Fibroblast of gingiva (primary cell): ENCODE measurements at places on chromosomes 3 and 15.

- DNase-seq, result no peak
These were observed 63.2 kb upstream of the MAGI1 start for GRCh38 chr3:66101901-66102300.

GRCh38 chr3:51580418-51580817 is 41.9 kb downstream of the RAD54L2 start:
- no peak for DNase-seq

DNA sequence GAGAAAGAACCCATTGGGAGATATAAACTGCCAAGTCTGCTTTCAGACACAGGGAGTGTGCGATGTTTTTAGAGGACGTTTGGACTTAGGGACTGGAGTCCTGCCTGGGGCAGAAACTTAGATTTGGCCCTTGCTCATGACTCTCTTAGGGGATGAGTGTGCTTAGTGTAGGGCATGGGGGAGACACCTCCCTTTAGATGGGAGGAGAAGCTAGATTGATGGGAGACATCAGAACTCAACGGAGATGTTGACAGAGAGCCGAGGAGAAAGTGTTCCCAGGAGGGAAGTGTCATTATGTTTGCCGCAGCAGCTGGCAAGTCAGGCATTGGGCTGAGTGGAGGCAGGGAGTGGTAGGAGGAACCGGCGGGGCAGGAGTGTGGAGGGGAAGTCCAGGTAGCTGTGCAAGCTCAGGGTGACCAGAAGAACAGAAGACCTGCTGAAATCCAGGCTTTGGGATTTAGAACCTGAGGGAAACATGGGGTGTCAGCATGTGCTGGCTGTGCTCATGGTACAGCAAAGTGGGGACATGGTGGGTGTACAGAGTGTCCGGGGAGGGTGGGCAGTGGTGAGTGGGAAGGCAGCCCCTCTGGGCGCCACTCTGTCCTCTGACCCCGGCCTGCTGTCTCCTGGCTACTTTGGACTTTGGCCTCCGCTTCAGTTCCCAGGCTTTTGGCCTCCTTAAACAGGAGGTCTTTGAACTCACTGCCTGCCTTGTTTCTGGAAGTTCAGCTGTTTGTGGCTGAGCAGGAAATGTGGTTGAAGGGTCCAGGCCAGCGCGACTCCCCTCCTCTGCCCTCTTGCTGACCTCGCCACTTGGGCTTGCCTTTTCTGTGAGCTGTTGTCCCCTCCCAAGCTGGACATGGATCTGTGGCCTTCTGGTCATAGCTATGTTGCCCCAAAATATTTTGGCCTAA is 324.0 kb upstream of the LRRFIP2 start:
- DNase-seq, result no peak

DNA sequence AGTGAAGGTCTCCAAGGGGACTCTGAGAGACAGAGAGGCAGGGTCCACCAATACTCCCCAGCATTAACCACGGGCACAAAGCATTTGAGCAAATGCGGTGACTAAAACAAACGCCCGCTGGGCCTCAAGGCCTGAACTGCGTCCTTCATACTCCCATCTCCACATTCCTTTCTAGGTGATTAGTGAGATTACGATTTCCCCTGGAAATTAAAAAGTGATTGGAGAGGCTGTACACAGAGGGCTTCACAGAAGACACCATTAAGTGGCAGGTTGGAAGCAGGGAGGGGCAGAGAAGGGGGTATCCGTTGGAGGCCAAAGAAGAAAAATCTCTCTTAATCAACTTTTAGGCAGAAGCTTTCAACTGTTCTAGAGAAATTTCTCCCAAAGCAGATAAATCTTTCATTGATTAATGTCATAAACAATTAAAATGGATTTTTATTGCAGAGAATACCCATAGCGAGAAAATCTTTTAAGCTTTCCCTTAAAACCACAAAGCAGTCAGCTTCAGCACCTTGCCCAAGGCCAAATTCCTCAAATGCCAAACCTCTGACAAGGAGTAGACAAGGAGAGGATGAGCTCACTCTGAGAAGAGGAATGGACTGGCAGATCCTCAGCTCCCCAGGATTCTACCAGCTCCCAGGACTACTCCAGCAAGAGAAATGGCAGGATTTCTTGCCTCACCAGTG is 38.2 kb downstream of the MB21D2 start:
- peak; percentile 85 for DNase-seq

DNA sequence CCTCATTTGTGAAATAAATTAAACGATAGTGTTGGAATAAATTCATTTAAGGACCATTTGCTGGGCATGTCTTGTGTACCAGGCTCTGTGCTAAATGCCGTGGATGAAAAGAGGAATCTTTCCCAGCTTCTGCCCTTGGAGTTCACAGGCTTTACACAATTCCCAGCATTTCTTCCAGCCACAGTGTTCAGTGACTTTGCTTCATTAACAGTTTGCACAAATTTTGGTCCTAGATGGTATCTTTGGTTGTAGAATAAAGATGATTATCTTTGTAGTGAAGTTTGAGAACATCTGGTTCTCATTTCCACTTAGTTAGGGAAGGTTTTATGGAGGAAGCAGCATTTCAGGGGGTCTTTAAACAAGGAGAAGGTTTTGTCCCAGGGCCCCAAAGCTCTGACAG is 100.1 kb downstream of the LRTM1 start:
- DNase-seq, result no peak

DNA sequence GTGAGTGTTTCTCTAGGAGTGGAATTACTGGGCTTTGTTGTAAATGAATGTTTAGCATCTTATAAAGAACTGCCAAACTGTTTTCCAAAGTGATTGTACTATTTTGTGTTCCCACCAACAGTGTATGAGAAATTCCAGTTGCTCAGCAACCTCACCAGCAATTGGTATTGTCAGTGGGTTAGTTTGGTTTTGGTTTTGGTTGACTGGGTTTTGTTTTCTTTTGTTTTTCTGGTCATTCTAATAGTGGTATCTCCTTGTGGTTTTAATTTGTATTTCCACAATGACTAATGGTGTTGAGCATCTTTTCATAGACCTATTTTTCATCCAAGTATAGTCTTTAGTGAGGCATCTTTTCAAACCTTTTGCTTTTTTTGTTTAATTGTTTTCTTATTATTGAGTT is 27.1 kb downstream of the FILIP1L start:
- peak; percentile 80 for DNase-seq

GRCh38 chr3:152316318-152316717 is 47.6 kb downstream of the MBNL1 start:
- no peak for DNase-seq

DNA sequence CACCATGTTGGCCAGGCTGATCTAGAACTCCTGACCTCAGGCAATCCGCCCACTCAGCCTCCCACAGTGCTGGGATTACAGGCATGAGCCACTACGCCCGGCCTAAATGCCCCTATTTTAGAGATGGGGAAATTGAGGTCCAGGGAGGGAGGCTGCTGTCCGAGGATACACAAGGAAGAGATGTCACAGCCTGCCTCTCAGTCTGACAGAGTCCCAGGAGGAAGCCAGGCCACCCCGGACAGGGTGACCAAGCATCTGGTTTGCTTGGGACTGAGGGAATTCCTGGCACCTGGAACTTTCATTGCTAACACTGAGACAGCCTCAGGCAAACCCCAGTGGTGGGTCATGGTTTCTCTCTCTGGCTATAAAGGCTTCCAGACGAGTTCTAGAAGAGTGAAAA is 30.6 kb upstream of the ADAMTS7 start:
- DNase-seq, result no peak

DNA sequence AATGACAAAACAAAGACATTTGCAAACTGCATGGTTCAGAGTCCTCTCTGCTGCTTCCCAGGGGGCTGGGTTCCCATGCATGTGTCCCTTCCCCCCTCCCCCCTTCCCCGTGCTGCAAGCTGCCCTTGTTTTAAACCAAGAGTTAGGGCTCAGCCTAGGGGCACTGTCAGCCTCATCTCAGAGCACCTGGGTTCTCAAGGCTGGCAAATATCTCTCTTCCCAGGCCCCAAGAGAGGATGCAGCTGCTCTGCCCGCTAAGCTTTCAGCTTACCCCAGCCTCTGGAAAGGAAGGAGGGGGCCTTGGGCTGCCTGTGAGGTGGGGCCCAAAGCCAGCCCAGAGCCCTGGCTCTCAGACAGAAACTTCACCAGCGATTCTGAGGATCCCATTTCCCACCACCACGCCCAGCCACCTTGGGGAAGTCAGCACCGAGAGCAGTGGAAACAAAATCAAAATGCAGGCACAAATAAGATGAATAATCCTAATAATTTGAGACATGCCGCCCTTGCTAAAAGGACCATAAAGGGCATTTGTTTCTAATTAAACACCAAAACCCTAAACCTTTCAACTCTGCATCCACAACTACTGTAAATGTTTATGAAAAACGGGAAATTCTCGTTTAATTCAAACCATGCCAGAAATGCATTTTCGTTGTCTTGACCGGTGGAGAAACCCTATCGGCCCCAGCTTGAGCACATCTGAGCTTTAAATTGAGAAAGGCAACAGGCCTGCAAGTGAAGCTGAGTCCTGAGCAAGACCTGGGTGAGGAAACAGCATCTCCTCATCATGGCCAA is 67.7 kb upstream of the WNT5A start:
- DNase-seq, result peak; percentile 29

GRCh38 chr3:45639044-45639392 is 44.5 kb downstream of the LIMD1 start:
- no peak for DNase-seq

DNA sequence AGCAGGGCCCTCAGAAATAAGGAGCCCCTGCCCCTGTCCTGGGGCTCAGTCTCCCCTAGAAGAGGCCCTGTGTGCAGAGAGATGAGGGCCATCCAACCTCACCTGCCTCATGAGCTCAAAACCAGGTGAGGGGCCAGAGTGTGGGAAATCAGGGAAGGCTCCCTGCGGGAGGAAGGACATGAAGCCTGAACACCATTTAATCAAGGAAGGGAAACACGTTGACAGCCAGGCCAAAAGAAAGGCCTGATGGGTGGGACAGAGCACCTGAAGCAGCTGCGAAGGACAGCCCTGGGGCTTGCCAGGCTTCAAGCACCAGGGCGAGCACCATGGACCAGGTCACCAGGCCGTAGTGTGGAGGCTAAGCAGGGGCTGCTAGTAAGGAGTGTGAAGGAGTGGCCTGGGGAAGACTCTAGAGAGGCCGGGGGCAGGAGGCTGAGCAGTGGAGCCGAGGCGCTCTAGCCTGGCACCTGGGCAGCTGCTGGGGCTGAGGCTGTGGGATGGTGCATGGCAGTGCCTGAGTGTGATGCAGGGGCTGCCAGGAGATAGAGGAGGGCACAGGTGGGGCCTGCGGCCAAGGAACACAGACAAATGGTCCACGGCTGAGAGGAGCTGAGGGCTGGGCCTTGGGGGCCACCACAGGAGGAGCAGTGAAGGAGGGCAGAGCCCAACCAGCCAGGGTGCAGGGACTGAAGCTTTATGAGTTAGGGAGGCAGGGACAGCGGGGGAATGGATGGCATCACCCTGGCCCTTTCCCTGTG is 16.1 kb downstream of the ACAA1 start:
- no peak for DNase-seq

GRCh38 chr3:184676927-184677326 is 34.9 kb downstream of the MAGEF1 start:
- DNase-seq, result no peak
